ENCODE measurements at places on chromosomes 5 and 9.

DNA sequence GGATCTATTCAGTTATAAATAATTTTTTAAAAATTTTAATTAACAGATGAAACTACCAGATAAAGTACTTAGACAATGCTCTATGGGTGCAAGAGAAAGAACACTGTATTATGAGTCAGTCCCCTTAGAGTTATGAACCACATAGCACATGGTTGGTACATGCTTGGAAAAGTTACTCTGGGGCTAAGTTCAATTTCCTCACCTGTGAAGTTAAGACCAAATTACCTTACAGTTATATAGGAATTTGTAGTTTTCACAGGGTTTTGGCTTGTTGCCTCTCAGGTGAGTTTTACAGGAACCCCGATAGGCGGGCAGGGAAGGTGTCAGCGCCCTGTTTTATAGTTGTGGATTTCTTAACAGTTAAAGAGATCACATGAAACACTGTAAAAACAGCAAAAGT lies 1.2 kb downstream of the PANK3 start:
- no peak for DNase-seq

GRCh38 chr5:53003144-53003543 lies 14.0 kb downstream of the ITGA2 start:
- no peak for DNase-seq

GRCh38 chr9:84212982-84213381 lies 127.6 kb downstream of the SLC28A3 start:
- DNase-seq = no peak

- DNase-seq = no peak
Measured at GRCh38 chr5:34510002-34510401, 146.1 kb upstream of the RAI14 start.

DNA sequence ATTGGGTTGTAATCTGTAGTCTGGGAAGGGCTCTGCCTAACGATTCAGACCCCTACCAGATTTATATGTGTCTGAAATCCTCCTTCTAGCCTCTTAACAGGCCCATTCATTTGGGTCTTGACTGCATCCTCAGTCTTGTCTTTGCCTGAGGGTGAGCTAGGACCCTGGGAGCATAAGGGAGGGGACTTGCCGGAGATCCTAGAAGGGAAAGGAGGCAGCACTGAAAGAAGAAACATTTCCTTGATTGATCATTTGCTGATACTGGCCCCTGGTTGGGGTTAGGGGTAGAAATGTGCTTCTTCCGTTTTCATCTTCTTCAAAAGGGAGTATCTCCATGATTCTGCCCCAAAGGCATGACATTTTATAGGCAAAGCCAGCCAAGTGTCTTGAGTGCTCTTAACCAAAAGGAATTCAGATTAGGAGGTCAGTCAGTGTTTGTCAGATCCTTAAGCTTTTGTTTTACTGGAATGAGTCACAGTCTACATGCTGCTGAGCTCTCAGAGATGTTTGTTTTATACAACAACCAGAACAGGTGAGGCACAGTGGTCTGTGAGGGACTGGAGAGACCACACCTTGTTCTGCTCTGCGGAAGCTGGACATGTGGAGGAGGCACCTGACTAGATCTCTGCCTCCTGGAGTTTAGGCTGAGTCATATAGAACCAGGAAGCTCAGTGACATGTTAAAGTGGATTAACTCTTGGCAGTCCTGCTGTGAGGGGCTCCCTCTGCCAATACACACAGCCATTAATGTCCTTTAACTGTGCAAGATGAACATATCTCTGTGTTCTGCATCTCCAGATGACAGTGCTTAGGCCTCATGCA lies 37.7 kb downstream of the PCDHAC2 start:
- DNase-seq = no peak

- DNase-seq = no peak
Measured at GRCh38 chr9:116377179-116377798, 223.7 kb downstream of the PAPPA start.

- DNase-seq = no peak
Measured at GRCh38 chr9:72538921-72539702, 17.7 kb downstream of the TMC1 start.

DNA sequence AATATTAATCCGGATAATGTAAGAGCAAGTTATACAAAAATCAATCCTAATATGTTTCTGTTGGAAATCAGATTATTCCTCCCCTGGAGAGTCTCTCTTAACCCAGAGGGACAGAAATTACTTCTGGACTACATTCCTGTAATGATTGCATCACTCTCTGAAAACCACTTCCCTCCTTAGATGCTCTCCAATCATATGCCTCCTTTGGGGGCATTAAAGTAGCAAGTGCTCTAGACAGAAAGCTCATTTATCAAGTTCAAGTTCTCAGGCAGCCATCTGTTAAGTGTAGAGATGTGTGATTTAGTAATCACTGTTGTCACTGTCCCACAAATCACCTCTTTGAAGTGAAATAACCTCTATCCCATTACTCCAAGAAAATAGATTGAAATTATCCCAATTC lies 247.1 kb downstream of the SLCO4C1 start:
- no peak for DNase-seq

DNA sequence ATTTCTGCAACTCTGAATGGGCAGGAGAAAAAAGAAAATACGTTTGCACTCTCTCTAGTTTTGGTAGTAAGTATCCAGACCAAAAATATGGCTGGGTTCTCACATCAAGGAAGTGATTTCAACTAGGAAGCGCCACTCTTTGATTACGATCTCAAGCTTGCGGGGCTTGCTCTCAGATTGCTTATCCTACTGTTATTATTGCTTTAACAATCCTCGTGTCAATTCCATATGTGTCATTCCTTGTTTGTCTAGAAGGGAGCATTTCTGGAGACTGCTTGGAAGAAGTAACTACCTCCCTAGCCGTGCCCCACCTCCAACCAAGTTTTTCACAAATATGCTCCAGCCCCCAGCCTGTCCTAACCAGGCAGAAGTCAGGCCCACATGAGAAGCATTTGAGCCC lies 3.5 kb downstream of the PRUNE2 start:
- DNase-seq = no peak

DNA sequence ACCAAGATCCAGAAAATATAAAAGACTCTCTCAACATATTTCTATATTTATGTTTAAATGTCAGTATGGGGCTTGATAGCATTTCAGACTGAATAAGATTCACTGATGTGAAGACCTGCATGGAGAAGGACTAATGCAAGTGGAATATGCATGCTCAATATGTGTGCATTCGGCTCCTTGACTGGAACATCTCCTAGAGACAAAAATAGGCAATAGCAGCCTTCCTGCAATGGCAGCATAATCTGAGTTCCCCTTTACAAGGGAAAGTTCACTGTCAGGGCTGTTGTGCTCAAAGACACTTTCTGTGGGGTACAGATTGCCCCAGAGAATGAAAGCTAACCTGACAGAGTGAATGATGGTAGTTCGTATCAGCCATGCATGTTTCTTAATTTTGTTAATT lies 42.4 kb downstream of the STARD4 start:
- no peak for DNase-seq

DNA sequence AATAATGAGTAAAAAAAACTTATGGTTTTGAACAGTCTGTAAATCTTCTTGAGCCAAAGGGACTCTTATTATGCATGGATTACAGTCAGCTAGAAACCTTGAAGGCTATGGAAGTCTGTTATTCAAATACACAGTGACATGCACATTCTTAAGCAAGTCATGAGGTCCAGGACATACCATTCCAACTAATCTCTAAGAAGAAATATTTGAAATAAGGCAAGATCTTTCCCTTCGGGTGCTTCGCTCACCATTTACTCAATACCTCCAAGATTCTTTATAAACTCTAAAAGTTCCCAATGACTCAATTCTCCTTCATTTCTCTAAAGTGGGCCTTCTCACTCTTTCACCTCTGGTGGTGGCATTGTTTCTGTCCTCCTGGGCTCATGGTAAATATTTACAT lies 811.0 kb downstream of the NR2F1-AS1 start:
- DNase-seq = no peak

Data from CD4-positive, alpha-beta T cell treated with Interleukin-15 for 1 hour (primary cell).